ENCODE measurements at places on chromosomes 1 and 21.

- DNase-seq: no peak
Measured at GRCh38 chr1:64967381-64967780, 1.0 kb upstream of the JAK1 start.

DNA sequence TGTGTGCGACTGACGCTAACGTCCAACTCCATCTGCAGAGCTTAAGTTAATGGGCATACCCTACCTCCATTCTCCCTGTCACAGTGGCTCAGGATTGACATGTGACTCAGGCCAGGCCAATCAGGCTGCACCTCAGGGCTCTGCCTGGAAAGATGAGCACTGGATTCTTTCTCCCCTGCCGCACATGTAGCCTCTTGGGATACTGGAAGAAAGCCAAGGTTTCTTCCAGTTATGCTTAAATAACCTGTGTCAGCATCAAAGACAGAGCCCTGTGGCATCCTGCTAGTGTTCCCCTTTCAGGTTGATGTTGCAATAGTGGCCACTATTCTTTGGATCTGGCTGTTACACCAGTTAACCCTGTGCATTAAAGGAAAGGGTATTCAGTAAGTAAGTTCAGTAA lies 55.0 kb upstream of the SYT6 start:
- DNase-seq: no peak

DNA sequence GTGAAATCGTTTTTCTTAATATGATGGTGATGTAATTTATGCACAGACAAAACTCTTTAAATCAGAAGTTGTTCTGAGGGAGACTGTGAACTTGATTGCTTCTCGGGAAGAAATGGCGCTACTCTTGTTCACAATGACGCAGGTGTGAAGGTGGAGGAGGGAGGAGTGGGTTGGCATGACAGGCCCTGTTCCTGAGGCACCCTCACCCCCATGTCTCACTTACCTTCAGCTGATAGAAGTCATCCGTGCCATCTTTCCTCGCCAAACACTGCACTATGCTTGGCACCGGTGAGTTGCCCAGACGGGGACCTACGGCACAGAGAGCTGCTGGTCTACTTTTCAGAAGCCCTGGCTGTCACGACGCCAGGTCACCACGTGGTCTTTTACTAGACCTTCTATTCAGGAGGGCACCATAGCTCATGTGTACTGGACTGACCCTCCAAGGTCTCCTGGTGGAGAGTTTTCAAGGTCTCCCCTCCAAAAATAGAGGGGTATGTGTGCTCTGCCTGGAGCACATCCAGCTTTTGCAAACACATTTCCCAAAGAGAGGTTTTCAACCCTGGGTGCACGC lies 27.1 kb downstream of the STK40 start:
- no peak for DNase-seq

GRCh38 chr1:160251687-160252526 lies 10.4 kb downstream of the DCAF8 start:
- DNase-seq: peak; percentile 66

- no peak for DNase-seq
Measured at GRCh38 chr1:207918581-207918980, 7.7 kb upstream of the CD34 start.

GRCh38 chr21:42858185-42858847 lies 21.0 kb downstream of the WDR4 start:
- no peak for DNase-seq

DNA sequence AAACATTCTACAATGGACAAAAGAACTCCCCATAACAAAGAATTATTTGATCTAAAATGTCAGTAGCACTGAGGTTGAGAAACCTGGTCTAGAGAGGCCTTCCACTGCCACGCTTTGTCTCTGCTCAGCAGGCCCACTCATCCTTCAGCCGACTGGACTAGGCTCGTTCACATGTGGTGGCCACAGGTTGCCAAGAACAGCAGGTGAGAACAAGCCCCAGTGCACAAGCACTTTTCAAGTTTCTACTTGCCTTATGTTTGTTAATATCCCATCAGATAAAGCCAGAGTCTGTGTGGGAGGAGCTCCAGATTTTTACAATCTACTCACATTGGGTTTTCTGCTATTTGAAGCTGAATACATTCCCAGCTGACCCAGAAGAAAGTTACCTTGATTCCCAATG lies 9.1 kb upstream of the EFHD2 start:
- no peak for DNase-seq

DNA sequence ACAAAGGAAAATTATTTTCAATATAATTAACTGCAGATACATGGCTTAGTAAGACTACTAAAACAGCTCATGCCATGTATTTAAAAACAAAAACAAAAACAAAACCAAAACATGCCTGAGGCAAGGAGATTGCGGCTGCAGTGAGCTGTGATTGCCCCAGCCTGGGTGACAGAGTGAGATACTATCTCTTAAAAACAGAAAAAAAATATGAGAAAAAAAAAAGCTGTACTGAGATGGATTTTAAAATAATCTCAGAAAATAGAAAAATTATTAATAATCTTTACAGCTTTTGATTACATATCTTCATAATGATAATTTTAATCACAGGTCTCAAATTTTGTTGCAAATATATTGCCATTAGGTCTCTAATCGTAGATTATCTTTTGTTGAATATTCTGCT lies 24.0 kb upstream of the LIN9 start:
- DNase-seq: no peak

- no peak for DNase-seq
Measured at GRCh38 chr1:234396092-234396491, 22.8 kb downstream of the COA6 start.

DNA sequence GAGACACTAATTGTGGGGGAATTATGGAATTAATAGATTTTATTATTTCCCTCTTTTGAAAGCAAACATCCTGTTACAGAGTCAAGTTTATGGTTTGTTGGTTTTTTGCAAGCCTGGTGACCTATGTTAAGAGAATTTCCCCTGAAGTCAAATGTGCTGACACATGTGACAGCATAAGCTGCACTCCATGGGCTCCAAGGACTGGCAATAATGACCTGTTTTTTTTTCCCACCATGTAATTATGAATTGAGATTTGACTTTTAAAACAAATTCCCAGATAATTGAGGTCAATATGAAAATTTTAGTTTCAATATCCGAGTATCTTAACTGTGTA lies 242.5 kb upstream of the SGIP1 start:
- no peak for DNase-seq

GRCh38 chr1:175733722-175734121 lies 9.7 kb downstream of the TNR start:
- no peak for DNase-seq

GRCh38 chr1:13730751-13731482 lies 30.9 kb downstream of the PRDM2 start:
- peak; percentile 15 for DNase-seq

DNA sequence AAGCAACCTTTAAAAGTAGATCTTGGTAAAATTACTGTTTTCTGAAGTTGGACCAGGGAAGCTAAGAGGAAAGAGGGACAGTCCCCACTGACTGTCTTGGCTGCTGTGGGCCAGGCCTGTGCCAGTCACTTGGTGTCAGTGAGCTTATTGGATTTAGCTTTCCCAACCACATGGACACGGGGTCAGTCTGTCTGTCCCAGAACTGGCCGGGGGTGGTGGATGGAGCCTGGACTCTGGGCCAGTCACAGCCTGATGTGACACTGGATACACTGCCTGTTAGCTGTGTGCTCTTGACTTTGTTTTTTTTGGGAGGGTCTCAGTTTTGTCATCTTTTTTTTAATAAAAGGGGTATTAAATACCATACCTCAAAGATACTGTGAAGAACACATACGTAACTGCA lies 96.7 kb downstream of the GALNT2 start:
- DNase-seq: no peak

DNA sequence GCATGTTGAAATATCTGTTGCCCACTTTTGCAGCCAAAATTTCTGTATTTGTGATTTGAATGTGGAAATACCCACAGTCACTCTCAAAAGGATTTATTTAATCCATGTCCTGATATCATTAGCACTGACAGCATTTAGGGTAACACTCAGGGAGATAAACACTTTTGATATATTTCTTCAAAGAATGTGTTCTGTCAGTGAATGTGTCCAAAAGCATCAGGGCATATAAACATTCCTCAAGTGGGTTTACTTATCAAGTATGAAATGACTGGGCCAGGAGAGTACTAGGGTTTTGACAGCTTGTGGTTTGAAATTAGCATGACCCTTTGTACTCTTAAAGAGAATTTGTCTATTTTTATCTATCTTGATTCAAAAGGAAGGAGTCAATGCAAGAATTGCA lies 1302.1 kb upstream of the ADGRL2 start:
- DNase-seq: no peak

- DNase-seq: no peak
Measured at GRCh38 chr1:197735461-197735860, 39.8 kb downstream of the DENND1B start.

GRCh38 chr1:68143633-68144032 lies 88.7 kb downstream of the WLS start:
- DNase-seq: no peak

DNA sequence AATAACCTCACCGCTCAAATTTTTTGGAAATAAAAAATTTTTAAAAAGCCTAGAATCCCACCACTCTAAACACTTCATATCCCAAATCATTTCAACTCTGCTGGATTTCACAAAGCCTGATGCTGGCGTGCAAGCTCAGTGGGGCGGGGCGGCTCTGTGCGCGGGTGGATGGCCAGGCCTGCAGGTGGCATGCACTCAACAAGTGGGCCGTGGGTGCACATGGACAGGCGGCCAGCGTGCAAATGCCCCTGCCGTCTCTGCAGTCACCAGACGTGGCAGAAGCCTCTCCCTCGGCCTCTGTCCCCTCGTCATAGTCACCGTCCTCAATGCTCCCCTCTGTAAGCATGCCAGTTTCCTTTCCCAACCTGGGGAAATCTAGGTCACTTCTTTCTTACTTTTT lies 6.6 kb upstream of the PDE9A start:
- DNase-seq: no peak

GRCh38 chr1:228919914-228920313 lies 184.6 kb downstream of the RHOU start:
- DNase-seq: no peak

GRCh38 chr1:17273096-17273495 lies 24.2 kb downstream of the PADI3 start:
- DNase-seq: no peak

DNA sequence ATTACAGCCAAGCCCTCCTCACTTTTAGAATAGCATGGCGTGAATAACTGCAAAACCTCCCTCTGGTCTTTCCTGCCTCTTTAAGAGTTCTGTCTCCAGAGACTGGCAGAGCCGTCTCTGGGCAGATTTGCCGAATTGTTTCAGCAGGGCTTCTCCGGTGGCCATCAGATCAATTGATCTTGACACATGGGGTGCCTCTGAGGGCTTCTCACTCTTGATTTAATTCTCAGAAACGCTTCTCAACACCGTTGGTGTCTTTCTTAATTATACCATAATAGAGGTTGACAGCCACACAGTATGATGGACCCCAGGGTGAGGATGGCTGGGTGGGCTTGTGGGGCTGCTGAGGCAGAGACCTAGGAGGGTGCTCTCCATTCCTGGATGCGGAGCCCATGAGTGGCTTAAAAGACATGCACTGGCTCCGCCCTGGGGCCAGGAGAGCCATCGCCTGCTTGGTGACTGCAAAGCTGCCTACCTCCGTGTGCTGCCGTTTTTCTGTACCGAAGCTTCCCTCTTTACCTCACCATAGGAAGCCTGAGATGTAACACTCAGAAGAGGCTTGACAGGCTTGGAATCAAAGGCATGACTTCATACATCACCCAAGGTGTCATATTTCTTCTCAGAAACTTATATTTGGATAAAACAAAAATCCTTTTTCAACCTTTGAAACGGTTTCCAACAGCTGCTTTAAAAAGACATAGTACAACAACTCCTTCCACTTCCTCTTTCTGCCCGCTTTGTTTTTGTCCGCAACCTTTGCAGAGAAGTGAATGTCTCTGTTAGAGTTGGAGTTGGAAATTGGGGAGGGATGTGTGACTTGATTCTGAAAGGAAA lies 82.9 kb downstream of the GALNT2 start:
- peak; percentile 54 for DNase-seq

GRCh38 chr1:30538226-30538992 lies 185.0 kb downstream of the MATN1 start:
- no peak for DNase-seq

DNA sequence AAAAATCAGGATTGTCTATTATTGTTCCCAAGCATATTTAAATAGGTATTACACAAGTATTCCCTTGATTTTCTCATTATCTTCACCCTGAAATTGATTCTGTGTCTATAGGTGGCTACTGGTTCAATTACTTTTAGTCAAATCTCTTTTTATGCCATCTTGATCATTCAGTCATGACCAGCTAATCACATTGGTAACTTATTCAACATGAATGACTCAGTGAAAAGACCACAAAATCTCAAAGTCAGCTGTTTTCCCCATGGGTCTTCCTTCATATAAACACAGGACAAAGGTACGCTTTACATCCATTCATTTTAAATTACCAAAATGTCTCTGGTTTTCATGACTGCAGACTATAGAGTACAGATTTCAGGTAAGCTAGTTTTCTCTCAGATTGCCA lies 23.7 kb upstream of the NRIP1 start:
- DNase-seq: no peak

DNA sequence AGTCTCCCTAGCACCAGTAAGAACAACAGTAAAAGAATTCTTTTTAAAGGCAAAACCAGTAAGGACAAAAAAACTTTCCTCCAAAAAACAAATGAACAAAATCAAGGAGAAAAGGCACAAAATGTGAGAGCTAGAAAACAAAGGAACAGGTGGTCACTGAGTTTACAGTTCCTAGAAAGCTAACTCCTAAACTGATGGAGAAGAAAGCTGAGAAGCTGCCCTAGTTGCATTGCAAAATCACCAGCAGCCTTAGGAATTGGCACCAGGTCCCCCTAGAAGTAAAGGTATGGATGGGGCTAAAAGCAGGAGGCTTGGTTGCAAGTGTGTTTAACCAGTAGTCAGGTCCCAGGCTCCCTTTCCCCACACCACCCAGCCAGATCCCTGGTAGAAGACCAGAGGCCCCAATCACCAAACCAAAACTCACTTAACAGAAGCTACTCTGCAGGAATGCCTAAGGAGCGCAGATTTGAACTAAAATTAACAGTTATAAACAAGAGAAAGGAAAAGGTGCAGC lies 47.6 kb downstream of the RAB3GAP2 start:
- DNase-seq: no peak

- DNase-seq: no peak
Measured at GRCh38 chr1:202505356-202505755, 156.9 kb downstream of the PPP1R12B start.

DNA sequence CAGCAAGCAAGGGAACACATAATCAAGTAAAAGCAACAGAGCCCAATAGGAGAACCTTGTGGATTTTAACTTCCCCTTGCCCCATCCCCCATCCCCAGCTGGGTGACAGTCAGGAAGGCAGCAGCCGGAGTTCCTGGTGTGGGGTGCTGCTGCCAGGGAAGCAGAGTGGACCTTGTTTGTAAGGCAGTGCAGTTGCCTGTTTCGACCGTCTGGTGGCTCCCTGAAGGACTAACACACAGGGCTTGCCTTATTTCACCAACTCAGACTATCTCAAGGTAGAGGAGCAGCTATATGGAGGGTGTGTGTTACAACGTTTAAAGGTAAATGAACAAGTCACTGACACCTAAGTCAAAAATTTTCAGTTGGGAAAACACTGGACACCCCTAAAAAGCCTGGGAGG lies 6.6 kb downstream of the KRTAP10-8 start:
- DNase-seq: peak; percentile 8

GRCh38 chr1:76128096-76128495 lies 53.5 kb downstream of the ST6GALNAC3 start:
- no peak for DNase-seq

GRCh38 chr1:33442141-33442540 lies 11.2 kb upstream of the PHC2 start:
- DNase-seq: no peak

GRCh38 chr1:81149649-81150325 lies 650.9 kb upstream of the ADGRL2 start:
- DNase-seq: no peak
